Stimulated activated CD4-positive, alpha-beta T cell treated with anti-CD3 and anti-CD28 coated beads, Interleukin-4, amount 100 ng/mL, for 48 hours (primary cell): ENCODE measurements at places on chromosomes 11 and 22.

DNA sequence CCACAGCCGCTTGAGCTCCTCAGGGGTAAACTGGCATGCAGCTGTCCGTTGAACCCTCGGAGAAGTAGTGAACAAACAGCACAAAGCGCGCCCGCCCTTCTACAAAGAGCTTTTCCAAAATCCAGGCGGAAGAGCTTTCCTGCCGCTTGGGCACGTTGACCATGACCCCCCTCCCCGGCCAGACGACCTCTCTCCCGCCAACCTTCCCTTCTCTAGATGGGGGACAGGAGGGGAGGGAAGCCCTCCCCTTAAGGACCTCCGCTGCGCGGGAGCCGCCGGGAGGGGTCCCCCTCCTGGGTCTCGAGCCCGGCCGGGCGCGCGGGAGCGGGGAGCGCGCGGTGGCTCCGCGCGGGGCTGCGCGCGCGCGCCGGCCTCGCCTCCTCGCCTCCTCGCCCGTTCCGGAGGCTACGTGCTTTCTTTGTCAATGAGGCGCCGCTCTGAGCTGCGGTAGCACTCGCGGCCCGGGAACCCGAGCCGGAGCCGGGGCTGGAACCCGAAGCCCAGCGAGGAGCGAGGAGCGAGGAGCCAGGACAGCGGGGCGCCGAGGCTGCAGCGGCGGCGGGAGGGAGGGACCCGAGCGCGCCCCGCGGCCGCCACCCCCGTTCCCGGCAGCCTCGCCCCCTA is 118.6 kb downstream of the HIPK3 start:
- DNase-seq, result no peak

- DNase-seq, result no peak
Measured at GRCh38 chr11:120827820-120828219, 196.1 kb upstream of the TBCEL start.

GRCh38 chr22:37708580-37709444 is 12.0 kb downstream of the TRIOBP start:
- DNase-seq, result no peak

DNA sequence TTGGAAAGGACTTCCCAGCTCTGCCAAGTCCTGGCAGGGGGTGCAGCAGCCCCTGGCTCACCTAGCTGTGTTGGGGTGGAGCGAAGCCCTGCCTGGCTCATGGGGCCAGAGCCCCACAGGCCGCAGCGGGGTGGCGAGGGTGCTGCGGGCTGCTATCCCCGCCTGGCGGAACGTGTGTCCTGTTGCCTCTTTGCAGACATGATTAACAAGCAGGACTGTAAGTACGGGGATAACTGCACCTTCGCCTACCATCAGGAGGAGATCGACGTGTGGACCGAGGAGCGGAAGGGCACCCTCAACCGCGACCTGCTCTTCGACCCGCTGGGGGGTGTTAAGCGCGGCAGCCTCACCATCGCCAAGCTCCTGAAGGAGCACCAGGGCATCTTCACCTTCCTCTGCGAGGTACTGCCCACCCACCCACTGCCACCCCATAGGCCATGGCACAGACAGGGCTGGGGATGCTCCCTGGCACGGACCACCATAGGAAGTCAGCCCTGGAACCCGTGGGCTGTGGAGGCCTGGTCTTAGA is 35.9 kb upstream of the TEF start:
- DNase-seq, result no peak

DNA sequence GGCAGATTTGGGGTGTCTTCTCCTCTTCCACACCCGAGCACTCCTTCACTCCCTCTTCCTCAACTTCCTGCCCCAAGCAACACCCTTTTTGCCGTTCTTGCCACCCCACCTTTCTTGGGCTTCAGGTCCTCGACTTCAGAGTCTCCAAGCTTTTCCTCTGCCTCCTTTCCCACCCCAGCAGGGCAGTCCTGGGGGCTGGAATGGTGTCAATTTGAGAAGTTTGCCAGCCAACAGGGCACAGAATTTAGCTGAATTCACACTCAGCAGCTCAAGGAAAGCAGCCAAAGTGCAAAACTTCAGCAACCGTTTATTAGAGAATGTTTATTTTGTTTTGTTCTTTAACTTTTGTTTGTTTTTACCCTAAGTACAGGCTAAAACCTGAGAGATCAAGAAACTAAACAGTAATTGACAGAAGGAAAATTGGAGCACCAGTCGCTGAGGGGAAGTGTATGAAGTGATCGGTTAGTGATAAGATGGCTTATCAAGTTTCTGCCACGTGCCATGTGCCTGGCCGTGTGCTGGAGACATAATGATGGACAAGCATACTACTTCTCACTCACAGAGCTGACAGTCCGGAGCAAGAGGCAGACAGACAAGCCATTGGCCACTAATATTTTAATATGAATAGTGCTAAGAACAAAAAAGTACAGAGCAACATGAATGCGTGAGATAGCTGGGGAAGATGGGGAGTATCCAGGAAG is 44.4 kb downstream of the AHNAK start:
- no peak for DNase-seq

GRCh38 chr11:117117681-117118080 is 19.5 kb upstream of the SIK3 start:
- DNase-seq, result no peak

- DNase-seq, result no peak
Measured at GRCh38 chr11:120105576-120105975, 32.3 kb downstream of the TRIM29 start.

- DNase-seq, result peak; percentile 94
Measured at GRCh38 chr22:50507421-50507990, at the start of gene LMF2. Gene LMF2, minus strand, starts transcription at chr22:50507702. Its CDS starts 27 bp downstream, at chr22:50507675.

DNA sequence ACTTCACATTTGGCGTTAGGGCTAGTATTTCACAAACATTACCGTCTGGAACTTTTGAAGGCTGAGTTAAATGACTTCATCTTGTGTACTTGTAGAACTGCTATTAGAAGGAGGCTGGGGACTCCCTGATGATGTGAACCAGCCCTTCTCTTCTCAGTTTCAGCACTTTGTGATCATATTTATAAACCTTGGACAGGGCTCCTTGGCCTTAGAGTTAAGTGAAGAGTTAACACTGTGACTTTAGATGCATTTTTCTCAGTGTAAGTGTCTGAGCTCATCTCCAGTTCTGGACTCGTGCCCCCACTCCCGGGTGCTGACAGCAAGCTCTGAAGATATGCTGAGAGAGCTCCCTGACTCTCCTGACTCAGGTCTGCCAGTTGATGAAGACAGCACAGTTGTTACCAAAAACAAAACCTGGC is 8.4 kb downstream of the MIAT start:
- DNase-seq, result no peak

GRCh38 chr11:126634963-126635362 is 279.5 kb downstream of the ST3GAL4 start:
- no peak for DNase-seq

GRCh38 chr11:28476049-28476448 is 367.9 kb downstream of the METTL15 start:
- DNase-seq, result no peak

- DNase-seq, result no peak
Measured at GRCh38 chr11:95641495-95641894, 148.1 kb downstream of the FAM76B start.
